LHCN-M2 (cell line): ENCODE measurements at places on chromosomes 3 and 15. TPM values are rescaled to one million over a fixed set of nuclear protein-coding genes. Genes with fewer than 3 reads are reported as not detected.

CLDN16 gene
- 0.13 TPM in 1 of 2 replicates, not detected in the other for total RNA-seq

RHOV gene
- total RNA-seq = not detected in 2 replicates

- DNase-seq = peak; percentile 87
Measured at GRCh38 chr3:150079029-150079739, 108.5 kb upstream of the PFN2 start.

- DNase-seq = no peak
Measured at GRCh38 chr3:149848238-149848637, 35.2 kb downstream of the RNF13 start.

DNA sequence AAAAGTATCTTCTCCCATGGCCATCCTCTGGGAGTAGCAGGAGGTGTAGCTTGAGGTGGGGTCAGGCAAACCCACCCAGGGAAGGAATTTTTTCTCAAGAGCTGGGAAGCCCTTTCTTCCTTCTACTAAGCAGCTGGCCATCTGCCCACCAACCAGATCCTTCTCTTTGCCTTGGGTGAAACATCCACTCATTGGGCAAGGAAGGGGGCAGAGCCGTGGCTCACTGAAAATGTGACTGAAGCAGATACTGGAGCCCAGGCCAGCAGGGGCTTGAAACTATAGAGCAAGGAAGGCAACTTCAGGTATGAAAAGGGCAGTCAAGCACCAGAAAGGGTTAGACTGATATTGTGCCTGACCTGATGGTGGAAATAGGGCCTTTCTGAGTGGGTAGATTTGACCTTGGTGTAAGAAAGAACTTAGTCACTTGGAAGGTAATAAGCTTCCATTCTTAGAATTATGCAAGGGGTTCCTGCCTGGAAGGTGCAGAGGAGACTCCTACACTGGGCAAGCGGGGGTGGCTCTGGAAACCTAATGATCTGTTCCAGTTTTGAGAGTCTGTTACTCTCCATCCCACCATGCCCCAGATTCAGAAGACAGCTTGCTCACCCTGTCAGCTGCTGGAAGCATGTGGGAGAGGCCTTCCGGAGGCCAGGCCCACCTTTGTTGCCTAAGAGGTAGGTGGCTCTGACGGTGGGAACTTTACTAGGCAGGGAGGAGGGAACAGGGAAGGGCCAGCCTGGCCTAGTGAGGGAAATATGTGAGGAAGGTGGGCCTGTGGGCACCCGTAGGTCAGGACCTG lies 22.0 kb upstream of the PLA2G4E start:
- no peak for DNase-seq

UROC1 gene
- total RNA-seq = not detected in 2 replicates

- DNase-seq = no peak
Measured at GRCh38 chr3:153596401-153596800, 434.4 kb downstream of the RAP2B start.

DNA sequence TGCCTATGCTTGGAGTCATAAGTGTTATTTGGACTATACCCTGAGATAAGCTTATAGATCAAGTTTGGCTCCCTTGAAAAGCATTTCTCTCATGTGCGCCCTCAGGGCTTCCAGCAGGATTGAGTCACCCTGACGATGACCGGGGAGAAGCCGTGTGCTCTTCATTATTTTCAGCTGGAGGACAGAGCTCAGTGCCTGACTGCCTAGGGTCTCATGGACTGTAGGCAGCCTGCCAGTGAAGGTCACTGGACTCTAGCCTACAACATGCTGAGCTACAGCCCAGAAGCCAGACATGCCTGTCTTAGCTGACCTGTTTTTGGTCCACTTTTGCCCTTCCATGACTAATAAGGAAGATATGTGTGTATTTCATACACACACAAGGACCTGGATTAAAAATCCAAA lies 31.6 kb upstream of the NUDT16 start:
- peak; percentile 41 for DNase-seq

DNA sequence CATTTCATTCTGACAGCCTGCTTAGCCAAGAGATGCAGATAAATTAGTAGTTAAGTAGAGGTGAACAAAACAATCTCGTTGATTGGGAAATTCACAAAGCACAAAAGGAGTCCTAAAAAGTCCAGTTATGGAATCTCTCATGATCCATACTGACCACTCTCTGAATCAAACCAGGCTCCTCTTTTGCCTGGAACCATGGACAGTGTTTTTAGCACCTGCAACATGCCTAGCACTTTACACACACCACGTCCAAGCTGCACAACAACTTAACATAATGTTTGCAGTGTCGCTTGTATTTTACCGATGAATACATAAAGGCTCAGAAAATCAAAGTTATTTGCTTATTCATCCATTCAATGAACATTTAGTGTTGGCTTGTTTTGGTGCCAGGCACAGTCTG lies 101.8 kb upstream of the ST8SIA2 start:
- no peak for DNase-seq

DNA sequence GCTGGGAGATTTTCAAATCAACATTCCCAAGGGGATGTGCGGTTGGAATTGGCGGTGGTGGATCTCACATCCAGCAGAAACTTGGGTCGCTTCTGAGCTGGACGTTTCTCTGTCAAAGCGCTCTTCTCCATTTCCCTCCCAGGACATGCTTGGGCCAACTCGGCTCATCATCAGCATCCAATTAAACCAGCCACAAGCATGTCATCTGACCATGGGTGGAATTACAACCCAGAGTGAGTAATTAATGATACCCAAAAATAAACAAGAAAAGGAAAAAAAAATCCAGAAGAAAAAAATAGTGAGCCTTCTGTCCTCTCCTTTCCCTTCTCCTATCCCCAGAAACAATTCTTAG lies 111.2 kb downstream of the XXYLT1 start:
- peak; percentile 25 for DNase-seq

SCG5 gene
- 1.2 and 2.8 TPM in 2 replicates for total RNA-seq
